K562 (cell line): ENCODE measurements at places on chromosomes 7 and 10. TPM values are rescaled to one million over a fixed set of nuclear protein-coding genes. Genes with fewer than 3 reads are reported as not detected.
A peak's percentile ranks its signal among the peaks of the same experiment; 100 is the strongest.

GRCh38 chr10:34580643-34581042 is 234.5 kb downstream of the PARD3 start:
- H3K27ac ChIP-seq = no peak overlapping the region
- H3K27me3 ChIP-seq = no peaks in the 10 kb centered on the region
- H3K4me3 ChIP-seq = no peak overlapping the region
- no peak for DNase-seq

JCAD gene
- 0.38 TPM in 1 of 2 replicates, not detected in the other for polyA plus RNA-seq

GPRIN2 gene
- polyA plus RNA-seq = not detected in 2 replicates

GRCh38 chr7:21173436-21173835 is 254.4 kb upstream of the SP4 start:
- no peaks in the 10 kb centered on the region for H3K36me3 ChIP-seq
- H3K4me3 ChIP-seq = no peak overlapping the region
- H3K27me3 ChIP-seq = peaks cover 20% of the 10 kb centered on the region; the same call in 1 of the 2 replicates
- no peak overlapping the region for H3K27ac ChIP-seq

GRCh38 chr7:8094164-8095140 is 125.9 kb downstream of the GLCCI1 start:
- no peaks in the 10 kb centered on the region for H3K27me3 ChIP-seq
- no peaks in the 10 kb centered on the region for H3K36me3 ChIP-seq
- no peak overlapping the region for H3K4me3 ChIP-seq
- no peaks in the 10 kb centered on the region for H3K4me1 ChIP-seq

DNA sequence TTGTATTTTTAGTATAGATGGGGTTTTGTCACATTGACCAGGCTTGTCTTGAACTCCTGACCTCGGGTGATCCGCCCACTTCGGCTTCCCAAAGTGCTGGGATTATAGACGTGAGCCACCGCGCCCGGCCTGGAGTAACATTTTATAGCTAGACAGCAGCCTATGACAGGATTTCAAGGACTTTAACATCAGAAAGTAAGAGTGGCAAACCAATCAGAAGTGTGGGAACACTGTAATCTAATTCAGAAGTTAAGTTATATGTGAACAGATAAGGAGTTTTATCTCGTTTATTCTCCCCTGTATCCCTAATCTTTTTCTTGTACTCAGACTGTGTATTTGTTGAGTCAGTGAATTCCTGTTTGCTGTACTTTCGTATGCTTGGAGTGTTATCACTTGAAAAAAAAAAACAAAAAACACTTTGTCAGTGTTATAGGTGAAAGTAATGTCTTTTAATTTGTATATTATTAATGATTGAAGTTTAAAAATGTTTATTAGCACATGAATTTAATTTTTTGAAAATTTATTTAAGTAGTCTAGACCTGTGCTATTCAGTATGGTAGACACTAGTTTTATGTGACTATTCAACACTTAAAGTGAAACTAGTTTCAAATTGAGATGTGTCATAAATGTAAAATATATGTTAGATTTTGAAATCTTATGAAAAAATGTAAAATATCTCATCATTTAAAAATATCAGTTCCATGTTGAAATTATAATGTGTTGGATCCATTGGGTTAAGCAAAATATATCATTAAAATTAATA is 38.6 kb downstream of the RSBN1L start:
- H3K27me3 ChIP-seq = no peaks in the 10 kb centered on the region
- DNase-seq = no peak
- H3K4me1 ChIP-seq = peaks cover 6% of the 10 kb centered on the region
- H3K27ac ChIP-seq = peak overlapping the region; percentile 42; the same call in 1 of the 3 replicates
- peaks cover 31% of the 10 kb centered on the region for H3K36me3 ChIP-seq

DNA sequence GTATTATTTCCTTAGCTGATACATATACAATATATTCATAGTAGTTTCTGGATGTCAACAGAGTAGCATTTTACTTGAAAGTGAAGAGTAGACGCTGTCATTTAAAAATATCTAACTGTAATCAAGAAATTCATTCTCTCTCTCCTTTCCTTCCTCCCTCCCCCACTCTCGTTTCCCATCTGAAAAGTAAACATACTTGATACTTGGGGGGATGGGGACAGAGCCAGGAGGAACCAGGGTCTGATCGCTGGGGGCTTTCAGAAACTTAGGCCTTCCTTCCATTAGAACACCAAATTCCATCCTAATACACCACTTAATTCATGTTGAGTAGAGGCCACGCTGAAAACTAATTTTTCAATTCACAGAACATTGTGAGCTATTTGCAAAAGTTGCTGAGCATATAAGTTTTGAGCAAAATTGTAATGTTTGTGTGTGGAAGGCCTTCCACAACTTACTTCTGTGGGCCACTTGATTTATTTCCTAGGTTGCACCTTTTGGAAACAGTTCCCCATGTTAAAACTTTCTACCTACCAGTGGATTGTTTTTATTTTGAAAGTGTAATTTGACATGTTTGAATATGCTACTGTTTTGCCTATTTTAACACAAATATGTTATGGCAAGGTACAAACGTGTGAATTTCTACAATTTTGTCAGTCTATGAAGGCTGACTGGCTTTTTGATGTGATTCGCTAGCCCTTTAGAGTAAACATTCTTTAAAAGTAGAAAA is 35.2 kb downstream of the CNPY1 start:
- peaks cover 59% of the 10 kb centered on the region for H3K27me3 ChIP-seq
- H3K27ac ChIP-seq = no peak overlapping the region
- peaks cover 7% of the 10 kb centered on the region; the same call in 1 of the 2 replicates for H3K4me1 ChIP-seq
- no peak overlapping the region for H3K4me3 ChIP-seq
- H3K36me3 ChIP-seq = no peaks in the 10 kb centered on the region

DNA sequence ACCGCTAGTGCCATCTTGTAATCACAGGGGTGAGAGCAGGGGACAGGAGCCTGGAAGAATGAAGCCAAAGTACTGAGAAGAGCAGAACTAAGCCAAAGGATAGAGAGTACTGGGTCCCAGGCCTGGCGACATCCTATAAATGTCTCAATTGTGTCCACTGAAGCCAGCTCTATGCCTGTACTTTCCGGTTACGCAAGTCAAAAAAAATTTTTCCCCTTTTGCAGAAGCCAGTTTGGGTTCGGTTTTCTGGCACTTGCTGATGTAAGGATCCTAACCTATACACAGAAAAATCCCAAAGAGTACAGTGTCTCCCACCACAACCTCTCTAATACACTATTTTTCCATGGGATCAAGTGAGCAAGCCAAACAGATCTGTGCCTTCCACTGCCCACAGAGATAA is 61.1 kb downstream of the PLXNA4 start:
- H3K27me3 ChIP-seq = no peaks in the 10 kb centered on the region
- H3K27ac ChIP-seq = no peak overlapping the region
- H3K4me3 ChIP-seq = no peak overlapping the region
- DNase-seq = no peak
- H3K4me1 ChIP-seq = no peaks in the 10 kb centered on the region

- H3K36me3 ChIP-seq = no peaks in the 10 kb centered on the region
- no peaks in the 10 kb centered on the region for H3K27me3 ChIP-seq
- H3K4me1 ChIP-seq = no peaks in the 10 kb centered on the region
- no peak overlapping the region for H3K27ac ChIP-seq
- DNase-seq = no peak
Measured at GRCh38 chr10:121637437-121637836, 39.2 kb upstream of the FGFR2 start.

- H3K36me3 ChIP-seq = no peaks in the 10 kb centered on the region
- no peaks in the 10 kb centered on the region for H3K27me3 ChIP-seq
- no peak for DNase-seq
- no peaks in the 10 kb centered on the region for H3K4me1 ChIP-seq
- no peak overlapping the region for H3K4me3 ChIP-seq
Measured at GRCh38 chr7:20624666-20625385, 9.4 kb downstream of the ABCB5 start.

DNA sequence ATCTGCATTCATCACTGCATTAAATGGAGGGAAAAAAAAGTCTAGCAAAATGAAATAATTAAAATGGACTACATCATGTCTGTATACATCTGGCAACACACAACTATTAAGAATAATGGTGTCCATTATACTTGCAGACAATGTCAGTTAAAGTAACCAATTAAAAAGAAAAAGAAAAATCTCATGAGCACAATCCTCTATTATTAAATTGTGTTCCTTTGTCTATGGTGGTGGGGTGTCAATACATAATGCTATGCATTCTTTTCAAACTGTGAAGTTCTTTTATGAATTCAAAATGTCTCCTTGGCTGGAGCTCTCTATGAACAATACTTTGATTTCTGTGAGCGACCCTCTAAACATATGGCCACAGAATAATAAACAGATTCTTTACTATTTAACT is 63.5 kb downstream of the NRP1 start:
- H3K36me3 ChIP-seq = no peaks in the 10 kb centered on the region
- H3K27me3 ChIP-seq = peaks cover 6% of the 10 kb centered on the region
- no peak overlapping the region for H3K4me3 ChIP-seq
- H3K27ac ChIP-seq = no peak overlapping the region
- DNase-seq = no peak

DNA sequence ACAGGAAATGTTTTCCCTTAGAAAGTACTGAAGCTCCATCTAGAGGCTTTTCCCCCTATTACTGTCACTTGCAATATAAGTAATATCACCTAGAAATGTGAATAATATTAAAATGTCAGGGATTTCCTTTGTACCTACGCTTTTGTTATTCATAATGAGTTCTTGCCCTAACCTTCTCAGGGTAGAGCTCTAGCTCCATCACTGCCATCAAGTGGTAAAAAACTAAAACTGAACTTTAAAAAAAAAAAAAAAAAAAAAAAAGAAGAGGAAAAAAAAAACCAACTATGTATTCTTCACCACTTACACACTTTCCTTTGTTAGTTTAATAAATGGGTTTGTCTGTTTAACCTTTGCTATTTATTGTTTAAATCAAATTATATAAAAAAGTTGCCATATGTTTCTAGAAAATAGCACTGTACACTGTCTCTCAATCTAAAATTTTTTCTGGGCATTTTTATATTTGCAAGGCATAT is 49.9 kb downstream of the DNAJC1 start:
- peak; percentile 55 for DNase-seq
- H3K27ac ChIP-seq = no peak overlapping the region
- peaks cover 4% of the 10 kb centered on the region; the same call in 1 of the 2 replicates for H3K4me1 ChIP-seq
- H3K27me3 ChIP-seq = no peaks in the 10 kb centered on the region

DNA sequence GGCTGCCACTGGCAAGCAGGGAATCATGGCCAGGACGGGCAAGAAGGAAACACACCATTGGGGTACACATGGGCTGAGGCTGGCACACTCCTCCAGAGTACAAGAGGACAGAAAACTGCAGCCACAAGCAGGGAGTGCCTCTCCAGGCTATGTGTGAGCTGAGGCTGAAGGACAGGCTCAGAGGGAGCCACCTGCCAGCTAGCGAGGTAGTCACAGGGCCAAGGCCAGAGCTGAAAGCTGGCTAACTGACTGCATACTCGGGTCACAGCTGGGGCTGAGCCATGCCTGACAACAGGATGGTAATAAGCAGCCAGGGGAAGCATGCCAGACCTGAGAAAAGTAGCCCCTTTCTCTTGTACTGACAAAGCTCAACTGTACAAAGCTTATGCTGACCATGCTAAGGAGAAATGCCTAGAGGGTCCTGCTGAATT is 52.0 kb downstream of the KIF5B start:
- no peaks in the 10 kb centered on the region for H3K4me1 ChIP-seq
- H3K27me3 ChIP-seq = no peaks in the 10 kb centered on the region
- no peak overlapping the region for H3K27ac ChIP-seq
- H3K36me3 ChIP-seq = peaks cover 15% of the 10 kb centered on the region; the same call in 2 of the 3 replicates
- no peak for DNase-seq

GRCh38 chr10:78766603-78767002 is 302.2 kb upstream of the ZMIZ1 start:
- H3K27ac ChIP-seq = no peak overlapping the region
- peaks cover 27% of the 10 kb centered on the region; the same call in 2 of the 3 replicates for H3K27me3 ChIP-seq
- no peak overlapping the region for H3K4me3 ChIP-seq
- H3K4me1 ChIP-seq = no peaks in the 10 kb centered on the region

DNA sequence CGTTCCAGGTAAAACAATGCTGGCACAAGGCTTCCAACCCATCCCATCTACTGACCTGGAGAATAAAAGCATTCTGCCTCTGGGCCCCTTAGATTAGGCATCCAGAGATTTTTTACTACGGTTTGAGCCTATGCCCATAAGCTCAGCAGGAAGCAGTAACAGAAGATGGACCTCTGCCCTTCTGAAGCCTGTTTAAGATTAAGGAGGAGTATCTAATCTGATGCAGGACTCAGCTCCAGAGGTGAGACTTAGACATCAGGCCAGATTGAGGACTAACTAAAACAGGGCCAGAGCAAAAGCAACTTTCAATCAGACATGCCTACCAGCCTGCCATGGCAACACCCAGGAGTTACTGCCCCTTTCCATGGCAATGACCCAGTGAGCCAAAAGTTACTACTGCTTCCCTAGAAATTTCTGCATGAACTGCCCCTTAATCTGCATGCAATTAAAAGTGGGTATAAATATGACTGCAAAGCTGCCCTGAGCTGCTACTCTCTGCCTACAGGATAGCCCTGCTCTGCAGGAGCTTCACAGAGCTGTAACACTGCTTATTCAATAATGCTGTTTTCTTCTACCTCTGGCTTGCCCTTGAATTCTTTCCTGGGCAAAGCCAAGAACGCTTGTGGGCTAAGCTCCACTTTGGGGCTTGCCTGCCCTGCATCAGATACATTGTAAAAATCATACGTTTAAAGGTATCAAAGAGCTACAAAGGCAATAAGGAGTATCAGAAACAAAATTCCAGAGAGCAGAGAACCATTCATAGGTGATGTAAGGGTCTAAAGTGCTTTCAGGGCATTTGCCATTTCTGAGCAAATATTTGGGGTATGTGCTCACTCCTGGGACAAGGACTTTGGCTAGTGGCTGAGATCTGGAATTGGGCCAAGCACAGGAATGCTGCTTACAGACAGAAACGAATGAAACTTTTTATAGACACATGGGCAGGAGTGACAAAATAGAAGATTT is 25.0 kb upstream of the CNNM1 start:
- H3K4me1 ChIP-seq = no peaks in the 10 kb centered on the region
- no peak overlapping the region for H3K27ac ChIP-seq
- no peak overlapping the region for H3K4me3 ChIP-seq
- H3K27me3 ChIP-seq = no peaks in the 10 kb centered on the region

DNA sequence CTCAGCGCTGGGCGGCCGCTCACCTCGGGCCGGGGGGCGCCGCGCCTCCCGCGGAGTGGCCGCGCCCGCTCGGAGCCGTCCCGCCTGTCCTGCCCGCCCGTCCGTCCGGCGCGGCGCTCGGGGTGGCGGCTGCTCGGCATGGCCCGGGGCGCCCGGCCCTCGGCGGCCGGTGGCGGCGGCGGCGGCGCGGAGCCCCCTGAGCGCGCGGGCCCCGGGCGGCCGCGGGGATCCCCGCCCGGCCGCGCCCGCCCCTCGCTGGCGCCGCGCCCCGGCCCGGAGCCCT is 338 bp downstream of the SDK1 start:
- no peak overlapping the region for H3K27ac ChIP-seq
- DNase-seq = no peak
- H3K4me3 ChIP-seq = 0 out of 2 replicates have a peak overlapping the region, but pooled peaks have one; percentile 15
- H3K4me1 ChIP-seq = peaks cover 14% of the 10 kb centered on the region
- no peaks in the 10 kb centered on the region for H3K36me3 ChIP-seq

GRCh38 chr7:118214051-118214832 is 10.3 kb upstream of the ANKRD7 start:
- no peak overlapping the region for H3K27ac ChIP-seq
- no peak overlapping the region for H3K4me3 ChIP-seq
- H3K4me1 ChIP-seq = peaks cover 5% of the 10 kb centered on the region
- no peak for DNase-seq

- no peaks in the 10 kb centered on the region for H3K4me1 ChIP-seq
- H3K36me3 ChIP-seq = no peaks in the 10 kb centered on the region
- no peak for DNase-seq
- no peak overlapping the region for H3K4me3 ChIP-seq
- H3K27me3 ChIP-seq = peaks cover 39% of the 10 kb centered on the region
Measured at GRCh38 chr10:12416344-12417050, 67.2 kb downstream of the CAMK1D start.

GRCh38 chr10:6050801-6051445 is 11.2 kb downstream of the IL2RA start:
- peak; percentile 54 for DNase-seq
- H3K4me3 ChIP-seq = no peak overlapping the region
- no peak overlapping the region for H3K27ac ChIP-seq
- H3K36me3 ChIP-seq = no peaks in the 10 kb centered on the region
- H3K27me3 ChIP-seq = peaks cover 22% of the 10 kb centered on the region

NPFFR1 gene
- polyA plus RNA-seq = not detected in 2 replicates
